ENCODE measurements at places on chromosomes 2 and 18.

- no peak for DNase-seq
Observed at GRCh38 chr2:14998546-14998945, 366.0 kb downstream of the LRATD1 start.

- DNase-seq = no peak
Observed at GRCh38 chr2:211103989-211104388, 547.6 kb downstream of the CPS1 start.

- DNase-seq = no peak
Observed at GRCh38 chr18:78309924-78310323, 669.7 kb upstream of the SALL3 start.

DNA sequence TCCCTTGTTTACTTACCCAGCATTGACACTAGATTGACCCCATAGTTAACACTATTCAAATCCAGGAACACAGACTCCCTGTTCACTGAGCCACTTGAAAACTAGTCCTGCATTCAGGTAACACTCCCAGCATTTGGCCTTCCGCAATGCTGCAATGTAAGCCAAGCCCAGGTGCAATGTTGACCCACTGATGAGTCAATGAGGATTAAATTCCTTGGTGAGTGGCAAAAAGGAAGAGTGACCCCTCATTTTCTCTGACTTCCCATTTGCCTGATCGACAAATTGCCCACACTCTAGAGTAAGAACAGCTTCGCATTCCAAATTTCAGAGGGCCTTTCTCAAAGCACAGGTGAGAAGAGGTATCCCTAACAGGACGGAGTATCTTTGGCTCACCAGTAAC is 251.9 kb downstream of the FBXO15 start:
- DNase-seq = no peak

DNA sequence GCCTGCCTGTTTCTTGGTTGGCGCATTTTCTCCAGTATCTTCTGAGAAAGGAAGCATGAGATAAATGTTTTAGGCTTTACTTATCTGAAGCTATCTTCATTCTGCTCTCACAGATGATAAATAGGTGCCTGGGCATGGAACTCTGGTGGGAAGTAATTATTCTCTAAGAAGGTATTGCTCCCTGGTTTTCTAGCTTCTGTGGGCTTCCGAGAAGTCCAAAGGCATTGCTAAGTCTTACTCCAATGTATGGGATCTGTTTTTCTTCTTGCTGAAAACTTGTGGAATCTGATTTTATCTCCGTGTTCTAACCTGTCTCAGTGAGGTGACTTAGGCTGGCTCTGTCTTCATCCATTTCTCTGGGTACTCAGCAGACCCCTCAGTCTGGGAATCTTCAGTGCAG is 224.4 kb upstream of the HS6ST1 start:
- DNase-seq = no peak

GRCh38 chr2:96225016-96225533 is 16.4 kb upstream of the STARD7 start:
- DNase-seq = no peak

DNA sequence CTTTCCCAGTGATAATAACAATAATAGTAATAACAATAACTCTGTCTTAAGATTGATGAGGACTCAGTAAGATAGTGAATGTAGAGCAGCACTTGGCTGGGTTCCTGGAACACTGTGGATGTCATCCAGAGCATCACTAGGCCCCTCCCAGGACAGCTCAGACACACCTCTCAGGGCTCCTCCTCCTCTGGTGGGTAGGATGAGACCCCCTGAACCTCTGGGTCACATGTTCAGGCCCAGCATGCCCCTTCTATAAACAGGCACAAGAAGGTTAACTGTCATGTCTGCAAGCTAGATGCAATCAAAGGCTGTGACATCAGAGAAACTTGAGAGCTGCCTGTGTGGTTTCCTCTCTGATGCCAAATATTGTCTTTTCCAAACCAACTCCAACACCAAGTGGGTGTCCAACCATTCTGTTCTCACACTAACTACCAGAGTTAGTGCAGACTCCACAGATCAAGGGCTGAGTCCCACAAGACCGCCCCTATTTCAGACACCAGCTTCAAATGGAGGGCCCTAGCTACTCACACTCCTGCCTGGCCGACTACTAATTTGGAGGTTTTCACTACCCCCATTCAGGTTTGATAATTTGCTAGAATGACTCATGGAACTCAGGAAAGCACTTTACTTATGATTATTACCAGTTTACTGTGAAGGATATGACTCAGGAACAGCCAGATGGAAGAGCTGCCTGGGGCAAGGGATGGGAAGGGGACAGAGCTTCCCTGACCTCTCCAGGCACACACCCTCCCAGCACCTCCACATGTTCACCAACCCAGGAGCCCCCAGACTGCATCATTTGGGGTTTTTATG is 46.4 kb upstream of the BZW1 start:
- no peak for DNase-seq

GRCh38 chr18:44393406-44393805 is 287.3 kb upstream of the SETBP1 start:
- DNase-seq = no peak

- DNase-seq = no peak
Observed at GRCh38 chr2:36413218-36413617, 57.6 kb downstream of the CRIM1 start.

GRCh38 chr2:75525434-75526310 is 35.1 kb downstream of the EVA1A start:
- no peak for DNase-seq

- no peak for DNase-seq
Observed at GRCh38 chr18:49021076-49021432, 70.3 kb upstream of the SMAD7 start.

DNA sequence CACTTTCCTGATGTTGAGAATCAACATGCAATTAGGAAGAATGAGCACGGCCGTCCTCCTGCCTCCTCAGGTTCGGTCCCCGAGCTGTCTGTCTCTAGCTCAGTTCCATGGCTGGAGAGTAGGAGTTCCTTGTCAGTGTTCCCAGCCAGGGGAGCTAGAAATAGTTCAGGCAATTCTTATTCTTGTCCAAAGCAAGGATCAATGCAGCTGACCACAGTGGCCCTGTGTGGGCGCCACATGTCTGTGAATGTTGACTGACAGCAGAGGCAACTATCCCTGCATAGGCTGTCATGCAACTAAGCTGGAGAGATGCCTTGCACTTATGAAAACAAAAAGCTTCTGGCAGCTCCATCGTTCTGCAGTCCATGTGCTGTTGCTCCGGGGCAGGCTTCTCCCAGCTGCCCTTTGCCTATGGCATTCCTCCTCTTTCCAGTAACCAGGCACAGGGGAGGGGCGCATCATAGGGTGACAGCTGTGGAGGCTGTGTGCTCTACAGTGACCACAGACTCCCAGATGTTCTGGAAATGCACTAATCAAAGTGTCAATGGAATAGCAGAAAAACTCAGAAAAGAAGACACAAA is 58.7 kb downstream of the PDCL3 start:
- DNase-seq = no peak

DNA sequence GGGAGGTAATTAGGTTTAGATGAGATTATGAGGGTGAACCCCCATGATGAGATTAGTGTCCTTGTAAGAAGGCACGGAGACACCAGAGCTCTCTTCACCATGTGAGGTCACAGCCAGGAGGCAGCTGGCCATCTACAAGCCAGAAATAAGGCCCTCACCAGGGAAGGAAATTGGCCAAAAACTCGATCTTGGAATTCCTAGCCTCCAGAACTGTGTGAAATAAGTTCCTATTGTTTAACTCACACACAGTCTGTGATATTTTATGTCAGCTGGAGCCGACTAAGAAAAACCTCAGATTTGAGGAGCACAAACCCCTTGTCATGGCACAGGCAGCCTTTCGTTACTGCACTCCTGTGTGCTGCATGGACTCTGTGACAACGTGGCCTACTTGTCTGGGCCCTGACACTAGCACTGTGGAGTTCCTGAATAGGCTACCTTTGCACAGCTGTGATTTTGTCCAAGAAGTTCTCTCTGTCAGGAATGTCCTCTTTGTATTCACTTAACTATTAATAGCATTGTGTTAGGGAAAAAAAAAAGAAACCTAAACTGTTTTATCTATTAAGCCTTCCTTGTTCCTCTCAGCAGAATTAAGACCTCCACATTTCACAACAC is 319.8 kb downstream of the TDRD15 start:
- DNase-seq = no peak

- no peak for DNase-seq
Observed at GRCh38 chr2:128448331-128449225, 129.9 kb upstream of the HS6ST1 start.

DNA sequence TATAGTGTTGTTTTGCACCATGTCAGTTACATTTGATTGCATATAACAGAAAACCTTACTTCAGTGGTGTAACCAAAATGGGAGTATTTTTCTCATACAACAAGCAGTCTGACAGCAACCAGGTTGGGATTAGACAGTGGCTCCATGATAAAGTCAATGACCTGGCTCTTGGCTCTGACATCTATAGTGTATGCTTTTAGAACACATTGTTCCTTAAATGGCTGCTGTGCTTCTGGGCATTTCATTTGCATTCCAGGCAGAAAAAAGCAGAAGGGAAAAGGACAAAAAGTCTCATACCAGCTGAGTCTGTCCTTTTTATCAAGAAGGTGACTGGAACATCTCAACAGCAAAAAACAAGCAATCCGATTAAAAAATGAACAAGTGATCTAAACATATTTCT is 10.2 kb downstream of the MERTK start:
- no peak for DNase-seq

GRCh38 chr2:217979151-217979811 is 23.5 kb downstream of the TNS1 start:
- no peak for DNase-seq

- no peak for DNase-seq
Observed at GRCh38 chr2:150438654-150439053, 48.8 kb downstream of the RND3 start.

GRCh38 chr2:202286595-202286994 is 21.0 kb downstream of the NOP58 start:
- DNase-seq = no peak

DNA sequence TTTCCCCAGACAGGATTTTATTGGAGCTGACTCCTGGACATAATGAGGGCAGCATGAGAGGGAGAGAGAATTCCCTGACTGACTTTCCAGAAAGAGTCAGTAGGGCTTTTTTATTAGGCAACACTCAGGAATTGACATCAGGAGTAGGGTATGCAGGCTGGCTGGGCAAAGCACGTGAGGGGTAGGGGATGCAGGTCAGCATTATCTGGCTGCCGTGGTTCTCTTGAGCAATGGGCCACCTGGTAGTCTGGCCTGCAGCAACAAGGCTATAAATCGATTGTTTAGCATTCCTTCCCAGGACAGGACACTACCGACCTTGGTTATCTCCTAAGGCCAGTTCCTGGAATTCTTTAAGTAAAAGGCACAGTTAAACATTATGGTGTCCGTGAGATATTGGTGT is 160.8 kb upstream of the AGAP1 start:
- no peak for DNase-seq

DNA sequence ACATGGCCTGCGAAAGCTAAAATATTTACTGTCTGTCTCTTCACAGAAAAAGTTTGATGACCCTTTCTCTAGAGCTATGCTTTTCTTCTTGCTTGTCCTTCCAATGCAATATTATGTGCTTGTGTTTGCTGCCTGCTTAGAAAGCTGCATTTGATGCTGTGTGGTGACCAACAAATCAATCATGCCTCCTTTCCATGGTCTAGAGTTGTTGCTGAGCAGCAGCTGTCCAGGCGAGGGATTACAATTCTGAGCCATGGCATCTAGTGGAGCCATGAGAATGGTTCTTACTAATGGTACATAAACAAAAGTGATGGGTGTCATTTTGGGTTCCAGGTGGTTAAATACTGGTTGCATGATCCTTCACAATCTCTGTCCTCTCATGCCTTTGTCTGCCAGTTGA is 1142.1 kb downstream of the DPP10 start:
- DNase-seq = no peak

GRCh38 chr2:141055531-141055930 is 1075.3 kb downstream of the LRP1B start:
- no peak for DNase-seq

DNA sequence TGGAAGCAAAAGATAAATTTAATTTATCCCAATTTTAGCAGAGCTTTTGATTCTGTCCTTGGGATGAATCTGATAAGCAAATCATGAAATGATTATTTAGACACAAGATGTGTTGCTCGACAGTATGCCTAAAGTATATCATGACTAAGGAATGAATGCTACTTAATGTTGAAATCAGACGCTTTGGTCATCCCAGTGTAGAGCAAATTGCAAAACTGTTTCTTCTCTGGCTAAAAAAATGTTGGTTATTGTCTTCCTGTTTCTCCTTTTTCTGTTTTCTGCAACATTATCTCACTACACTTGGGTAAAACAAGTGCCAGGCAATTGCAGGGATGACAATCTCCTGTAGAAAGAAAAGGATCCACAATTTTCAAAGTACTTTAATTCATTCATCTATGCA is 66.4 kb downstream of the BABAM2 start:
- no peak for DNase-seq

DNA sequence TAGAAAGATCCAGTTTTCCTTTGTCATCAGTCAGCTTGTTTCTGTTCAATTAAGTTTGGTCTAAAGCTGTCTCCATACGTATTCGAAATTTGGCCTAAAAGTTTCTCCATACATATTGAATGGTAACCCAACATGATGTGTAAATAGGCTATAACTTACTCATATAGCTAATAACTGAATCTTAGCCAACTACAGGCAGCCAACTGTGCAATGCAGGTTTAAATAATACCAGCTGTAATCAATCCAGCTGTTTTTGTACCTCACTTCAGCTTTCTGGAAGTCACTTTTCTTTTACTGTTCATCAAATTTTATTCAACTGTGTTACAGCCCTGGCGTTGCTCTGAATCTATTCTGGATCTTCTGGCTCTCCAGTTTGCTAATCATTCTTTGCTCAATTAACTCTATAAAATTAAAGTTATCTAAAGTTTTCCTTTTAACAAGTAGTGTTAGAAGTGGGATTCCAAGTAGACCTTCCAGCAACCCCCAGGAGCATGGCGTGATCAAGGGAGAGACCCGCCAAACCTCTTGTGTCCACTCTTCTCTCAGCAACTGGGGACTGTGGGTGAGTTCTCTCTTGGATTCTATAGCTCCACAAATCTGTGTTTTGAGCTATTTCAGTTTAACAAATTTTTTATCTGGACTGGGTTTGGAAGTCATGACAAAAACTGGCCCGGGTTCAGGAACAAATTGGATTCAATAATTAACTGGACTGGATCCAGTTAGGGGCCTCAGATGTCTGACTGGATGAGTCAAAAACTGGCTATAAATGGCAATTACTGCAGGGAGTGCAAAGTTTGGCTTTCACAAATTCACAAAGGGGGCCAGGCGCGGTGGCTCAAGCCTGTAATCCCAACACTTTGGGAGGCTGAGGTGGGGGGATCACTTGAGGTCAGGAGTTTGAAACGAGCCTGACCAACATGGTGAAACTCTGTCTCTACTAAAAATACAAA is 329.7 kb upstream of the ST6GAL2 start:
- no peak for DNase-seq

DNA sequence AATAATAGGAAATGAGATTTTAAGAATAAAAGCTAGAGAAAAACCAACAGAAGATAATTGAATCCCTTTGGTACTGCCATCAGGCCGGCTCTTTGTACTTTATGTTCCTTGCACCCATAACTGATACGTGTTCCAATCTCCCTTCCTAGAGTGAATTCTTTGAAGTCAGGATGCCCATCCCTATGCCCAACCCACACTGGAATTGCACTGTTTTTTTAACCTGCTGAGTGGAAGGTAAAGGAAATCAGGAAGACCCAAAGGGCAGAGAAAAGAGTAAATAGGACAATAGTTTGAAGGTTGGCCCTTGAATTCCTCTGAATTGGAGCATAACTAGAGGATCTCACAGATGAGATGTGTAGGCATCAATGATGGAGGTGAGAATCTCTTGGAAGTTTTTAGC is 4.4 kb upstream of the ATG16L1 start:
- DNase-seq = no peak

- DNase-seq = no peak
Observed at GRCh38 chr2:54432251-54433015, 23.7 kb upstream of the SPTBN1 start.

GRCh38 chr2:231113489-231113888 is 11.4 kb downstream of the HTR2B start:
- no peak for DNase-seq
